ENCODE measurements at places on chromosomes 7 and 10. TPM values are rescaled to one million over a fixed set of nuclear protein-coding genes. Genes with fewer than 3 reads are reported as not detected.

C10orf62 gene
- 0.77 TPM for polyA plus RNA-seq

GPR22 gene
- not detected for polyA plus RNA-seq

MET gene
- 13.4 TPM for polyA plus RNA-seq

ZNF394 gene
- polyA plus RNA-seq: 15.7 TPM

DNA sequence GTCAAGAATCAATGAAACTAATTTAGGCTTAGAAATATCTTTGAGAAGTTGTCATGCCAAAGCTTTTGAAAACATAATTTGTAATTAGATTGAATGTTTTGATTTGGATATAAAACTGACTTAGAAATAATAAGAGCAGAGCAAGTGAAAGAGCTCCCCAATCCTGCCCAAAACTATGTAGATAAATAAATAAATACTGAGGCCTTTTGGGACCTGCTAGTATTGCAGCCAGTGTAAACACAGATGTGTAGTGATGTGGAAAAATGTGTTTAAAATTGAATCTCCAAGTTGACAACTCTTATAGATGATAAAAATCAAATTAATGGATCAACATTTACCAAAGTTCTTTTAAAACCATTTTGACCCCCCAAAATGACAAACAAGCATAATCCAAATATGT is 896.1 kb downstream of the CNTNAP2 start:
- DNase-seq: no peak

- DNase-seq: no peak
Observed at GRCh38 chr7:158348446-158348845, 239.2 kb downstream of the PTPRN2 start.

- DNase-seq: no peak
Observed at GRCh38 chr10:1687190-1687589, 50.1 kb downstream of the ADARB2 start.

GRCh38 chr10:103551619-103552602 is 58.4 kb downstream of the NEURL1 start:
- DNase-seq: no peak

DNA sequence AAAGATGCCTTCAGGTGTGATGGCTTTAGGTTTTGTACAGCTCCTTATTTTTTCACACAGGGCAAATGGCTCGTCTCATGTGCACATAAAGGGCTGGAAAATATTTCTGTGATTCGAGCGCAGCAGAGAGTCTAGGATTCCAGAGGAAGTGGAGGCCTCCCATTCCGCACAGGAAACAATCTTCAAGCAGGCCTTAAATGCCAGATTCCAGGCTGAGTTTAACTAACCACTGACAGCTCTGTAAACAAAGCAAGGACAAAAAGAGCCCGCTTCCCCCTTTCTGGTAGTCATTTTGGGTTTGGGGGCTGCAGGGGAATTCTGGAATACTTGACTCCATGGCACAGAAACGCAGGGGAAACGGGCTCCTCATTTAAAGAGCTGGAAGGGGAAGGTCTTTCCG is 87.2 kb downstream of the CALD1 start:
- DNase-seq: peak; percentile 90

GRCh38 chr10:84138478-84139125 is 707 bp upstream of the GHITM start:
- peak; percentile 51 for DNase-seq

- DNase-seq: peak; percentile 66
Observed at GRCh38 chr10:34808801-34809745, 6.0 kb downstream of the PARD3 start.

DNA sequence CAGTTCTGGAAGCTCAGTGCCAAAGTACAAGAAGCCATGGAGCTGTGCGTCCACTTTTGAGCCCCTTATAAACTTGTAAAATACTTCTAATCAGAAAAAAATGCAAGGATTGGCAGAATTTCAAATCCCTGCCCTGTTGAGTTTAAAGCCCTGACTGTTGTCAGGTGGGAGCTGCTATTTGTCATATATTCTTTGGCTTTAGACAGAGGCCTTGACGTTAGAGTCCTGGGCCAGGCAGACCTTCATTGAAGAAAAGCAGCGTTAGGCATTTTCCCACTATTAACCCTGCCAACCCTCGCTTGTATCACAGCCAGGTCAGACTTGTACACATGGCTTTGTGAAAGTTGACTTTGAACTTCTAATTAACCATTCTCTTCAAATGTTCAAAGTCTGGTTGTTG is 155.4 kb downstream of the TWIST1 start:
- DNase-seq: no peak

DNA sequence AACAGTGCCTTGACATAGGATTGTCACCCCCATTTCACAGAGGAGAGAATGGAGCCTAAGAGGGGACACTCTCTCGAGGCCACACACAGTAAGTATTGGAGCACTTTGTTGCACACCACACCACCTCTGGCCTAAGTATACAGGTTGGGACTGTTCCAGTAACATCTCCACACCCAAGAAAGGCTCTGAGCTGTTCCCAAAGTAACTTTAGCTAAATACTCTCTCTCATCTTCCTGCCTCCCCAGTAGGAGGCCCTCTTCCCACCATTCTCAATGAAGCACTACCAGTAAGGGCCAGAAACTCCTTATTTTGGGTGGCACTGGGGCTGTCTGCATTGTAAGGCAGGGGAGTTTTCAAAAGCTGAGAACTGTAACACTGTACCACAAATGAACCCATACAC is 189.5 kb downstream of the ZNF438 start:
- no peak for DNase-seq

DNA sequence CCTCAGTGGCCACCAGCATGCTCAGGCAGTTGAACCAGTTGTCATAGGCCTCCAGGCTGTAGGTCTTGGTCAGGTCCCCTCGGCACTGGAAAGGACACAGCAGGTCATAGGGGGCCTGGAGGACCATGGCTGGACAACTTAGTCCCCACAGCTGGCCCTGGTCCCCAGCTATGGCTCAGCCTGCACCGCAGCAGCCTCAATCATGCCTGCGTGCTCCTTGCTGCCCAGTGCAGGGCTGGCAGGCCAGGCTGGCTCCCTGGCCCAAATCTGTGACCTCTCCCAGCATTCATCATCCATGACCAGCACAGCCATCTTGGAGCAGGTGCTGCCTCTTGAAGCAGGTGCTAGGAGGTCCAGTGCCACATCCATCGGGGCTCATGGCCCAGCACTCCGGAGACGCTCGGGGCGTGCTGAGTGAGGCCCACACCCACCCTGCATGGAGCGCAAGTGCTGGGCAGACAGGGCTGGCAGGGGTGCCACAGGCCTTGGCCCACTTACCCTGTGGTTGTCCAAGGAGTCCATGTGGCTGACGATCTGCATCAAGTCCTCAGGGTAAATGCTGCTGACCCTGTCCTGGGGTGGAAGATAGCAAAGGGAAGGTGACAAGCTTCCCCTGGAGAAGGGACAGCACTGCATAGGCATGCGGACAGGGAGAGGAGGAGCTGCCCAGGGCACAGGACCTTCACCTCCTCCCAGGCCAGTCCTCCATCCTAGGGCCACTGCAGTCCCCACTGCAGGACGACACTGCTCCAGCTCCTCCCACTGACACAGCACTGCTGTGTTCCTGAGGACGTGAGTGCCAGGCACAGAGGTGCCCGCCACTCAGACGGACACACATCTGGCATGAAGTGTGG is 61.7 kb downstream of the CSGALNACT2 start:
- DNase-seq: no peak

DNA sequence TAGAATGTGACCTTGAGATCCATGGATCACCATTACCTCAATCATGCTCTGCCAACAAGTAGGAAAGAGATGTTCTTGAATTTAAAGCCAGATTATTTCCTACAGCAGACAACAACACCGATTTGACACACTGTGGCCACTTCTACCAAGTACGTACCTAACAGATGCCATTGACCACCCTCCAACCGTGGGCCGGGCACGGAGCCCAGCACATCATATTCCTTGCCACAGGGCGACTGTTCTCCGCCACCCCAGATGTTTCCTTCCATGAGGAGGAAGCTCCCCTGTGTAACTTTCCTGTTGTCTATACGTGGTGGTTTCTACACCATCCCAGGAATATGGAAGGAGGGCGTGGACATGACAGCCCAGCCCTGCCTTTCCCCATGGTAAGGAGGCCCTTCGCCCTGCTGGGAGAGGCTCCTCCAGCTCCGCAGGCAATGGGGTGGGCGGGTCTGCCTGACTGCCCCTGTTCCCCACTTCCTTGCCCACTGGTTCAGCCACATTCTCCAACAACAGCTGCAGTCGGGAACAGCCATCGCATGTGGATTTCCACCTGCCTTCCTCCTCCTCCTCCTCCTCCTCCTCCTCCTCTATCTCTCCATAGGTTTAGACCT is 7.2 kb downstream of the CHST15 start:
- peak; percentile 45 for DNase-seq

DNA sequence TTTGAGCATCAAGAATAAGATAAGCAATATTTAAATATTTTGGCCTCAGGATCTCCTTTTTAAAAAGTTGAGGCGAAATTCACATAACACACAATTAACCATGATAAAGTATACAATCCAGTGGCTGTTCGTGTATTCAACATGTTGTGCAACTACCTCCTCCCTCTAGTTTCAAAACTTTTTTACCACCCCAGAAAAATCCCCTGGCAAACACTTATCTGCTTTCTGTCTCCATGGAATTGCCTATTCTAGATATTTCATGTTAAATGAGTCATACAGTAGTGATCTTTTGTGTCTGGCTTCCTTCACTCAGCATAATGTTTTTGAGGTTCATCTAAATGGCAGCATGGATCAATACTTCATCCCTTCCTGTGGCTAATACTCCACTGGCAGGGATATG is 31.8 kb upstream of the IL15RA start:
- DNase-seq: no peak

Data from kidney (tissue), 22 donors.